ENCODE measurements at places on chromosomes 7 and 10.

DNA sequence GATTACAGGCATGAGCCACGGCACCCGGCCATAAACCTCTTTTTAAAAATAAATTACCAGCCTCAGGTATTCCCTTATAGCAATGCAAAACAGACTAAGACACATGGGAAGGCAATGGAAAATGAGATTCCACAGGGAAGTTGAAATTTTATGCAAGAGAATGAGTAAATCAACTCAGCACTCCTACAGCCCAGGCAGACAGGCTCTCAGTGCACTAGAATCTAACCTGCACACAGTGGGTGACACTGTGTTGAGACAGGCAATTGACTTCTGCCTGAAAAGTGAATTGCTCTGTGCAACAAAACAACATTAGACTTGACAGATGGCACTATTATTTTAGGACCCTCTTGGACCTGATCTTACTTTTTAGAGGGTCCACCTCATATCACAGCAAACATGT, 20.1 kb upstream of the PLEKHA1 start:
- no peak for DNase-seq

GRCh38 chr10:129784291-129784690, 179.8 kb downstream of the EBF3 start:
- DNase-seq: no peak

- no peak for DNase-seq
Observed at GRCh38 chr7:139431010-139431409, 52.5 kb downstream of the KLRG2 start.

GRCh38 chr7:156854654-156855053, 38.3 kb downstream of the LMBR1 start:
- DNase-seq: no peak

GRCh38 chr7:43139137-43139536, 26.7 kb downstream of the HECW1 start:
- DNase-seq: no peak

DNA sequence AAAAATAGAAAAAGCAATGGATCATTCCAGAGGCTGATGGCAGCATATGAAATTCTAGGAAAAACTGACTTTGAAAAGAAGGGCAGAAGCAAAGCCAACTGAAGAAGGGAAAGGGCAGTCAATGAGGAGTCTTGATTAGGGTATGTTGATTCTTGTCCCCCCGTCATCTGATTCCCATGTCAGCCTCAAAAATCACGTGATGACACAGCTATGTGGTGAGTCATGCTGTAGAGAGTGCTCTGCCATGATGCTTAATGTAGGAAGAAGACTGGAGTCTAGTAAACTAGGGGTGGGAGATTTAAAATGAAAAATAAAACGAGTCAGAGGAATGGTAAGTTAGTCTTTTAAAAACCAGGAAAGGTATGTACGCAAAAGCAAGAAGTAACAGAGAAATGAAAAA, 3.9 kb upstream of the POU6F2 start:
- DNase-seq: no peak

- no peak for DNase-seq
Observed at GRCh38 chr10:80473096-80473657, 19.1 kb downstream of the TSPAN14 start.

- no peak for DNase-seq
Observed at GRCh38 chr7:27690649-27691048, 28.0 kb upstream of the HIBADH start.

DNA sequence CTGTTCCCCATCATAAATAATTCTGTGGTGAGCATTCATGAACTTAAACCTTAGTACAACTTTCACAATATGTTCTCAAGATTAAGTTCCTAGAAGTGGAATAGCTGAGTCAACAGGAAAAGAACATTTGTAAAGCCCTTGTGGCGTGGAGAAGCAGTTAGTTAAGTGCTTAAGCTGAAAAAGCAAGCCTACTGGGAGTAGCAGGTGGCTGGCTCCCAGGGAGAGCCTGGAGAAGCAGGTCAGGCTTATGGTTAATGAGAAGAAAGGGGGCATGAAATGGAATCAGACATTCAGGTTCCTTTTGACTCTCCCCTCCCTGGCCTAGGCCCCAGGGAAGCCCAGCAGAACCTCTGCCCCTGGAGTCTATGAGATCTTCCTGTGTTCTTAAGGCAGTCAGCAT, 35.3 kb downstream of the VSTM4 start:
- no peak for DNase-seq

- DNase-seq: no peak
Observed at GRCh38 chr7:127620406-127621233, 2.7 kb upstream of the PAX4 start.

GRCh38 chr7:9608560-9608959, 1175.2 kb downstream of the NXPH1 start:
- no peak for DNase-seq

GRCh38 chr7:37211097-37211880, 237.4 kb downstream of the ELMO1 start:
- DNase-seq: no peak

- DNase-seq: peak; percentile 59
Observed at GRCh38 chr7:107150375-107151073, 18.3 kb upstream of the HBP1 start.

Measured in stimulated activated CD4-positive, alpha-beta T cell treated with anti-CD3 and anti-CD28 coated beads, Interleukin-4, amount 100 ng/mL, for 4 hours (primary cell).